HT-29 (cell line): ENCODE measurements at places on chromosomes 13 and 19.

DNA sequence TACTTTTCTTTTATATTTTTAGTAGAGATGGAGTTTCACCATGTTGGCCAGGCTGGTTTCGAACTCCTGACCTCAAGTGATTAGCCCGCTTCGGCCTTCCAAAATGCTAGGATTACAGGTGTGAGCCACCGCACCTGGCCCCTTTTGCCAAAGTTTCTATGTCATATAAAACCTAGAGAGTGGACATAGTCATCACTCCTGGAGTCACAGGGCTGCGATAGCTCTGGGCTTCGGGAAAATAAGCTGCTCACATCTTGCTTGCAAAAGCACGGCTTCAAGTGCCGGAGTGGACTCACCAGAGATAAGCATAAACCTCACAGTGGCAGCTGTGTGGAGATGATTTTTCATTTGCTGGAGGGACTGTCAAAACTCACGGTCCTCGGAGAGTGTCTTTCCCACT, 171.2 kb downstream of the TEX29 start:
- DNase-seq: no peak

GRCh38 chr13:30526612-30527495, 61.1 kb upstream of the HMGB1 start:
- DNase-seq: no peak

DNA sequence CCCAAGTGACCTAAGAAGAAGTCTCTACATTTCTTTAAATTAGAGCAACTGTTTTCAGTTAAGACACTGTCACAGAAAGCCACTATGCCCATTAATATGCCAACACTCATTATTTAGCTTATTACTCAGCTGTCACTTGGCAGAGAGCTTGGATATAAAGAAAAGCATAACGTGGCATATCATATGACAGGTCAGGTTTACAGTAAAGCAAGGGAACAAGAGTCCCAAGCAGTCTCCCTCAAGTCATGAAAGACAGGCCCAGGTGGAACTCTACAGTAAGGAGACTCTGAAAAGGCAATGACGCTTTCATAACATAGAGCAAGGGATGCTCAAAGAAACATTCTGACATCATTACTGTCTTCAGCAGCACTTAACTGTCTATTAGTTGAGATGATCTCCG, 6.3 kb downstream of the LHFPL6 start:
- DNase-seq: no peak

GRCh38 chr13:28820099-28821051, at the start of gene MTUS2:
Gene MTUS2 (plus strand): TSS chr13:28820339.
- DNase-seq: peak; percentile 34

- DNase-seq: peak; percentile 100
These were observed at the start of gene NECTIN2 for GRCh38 chr19:44845612-44846454. Gene NECTIN2 (plus strand): TSS chr19:44846297. CDS start chr19:44846526, 229 bp downstream.

DNA sequence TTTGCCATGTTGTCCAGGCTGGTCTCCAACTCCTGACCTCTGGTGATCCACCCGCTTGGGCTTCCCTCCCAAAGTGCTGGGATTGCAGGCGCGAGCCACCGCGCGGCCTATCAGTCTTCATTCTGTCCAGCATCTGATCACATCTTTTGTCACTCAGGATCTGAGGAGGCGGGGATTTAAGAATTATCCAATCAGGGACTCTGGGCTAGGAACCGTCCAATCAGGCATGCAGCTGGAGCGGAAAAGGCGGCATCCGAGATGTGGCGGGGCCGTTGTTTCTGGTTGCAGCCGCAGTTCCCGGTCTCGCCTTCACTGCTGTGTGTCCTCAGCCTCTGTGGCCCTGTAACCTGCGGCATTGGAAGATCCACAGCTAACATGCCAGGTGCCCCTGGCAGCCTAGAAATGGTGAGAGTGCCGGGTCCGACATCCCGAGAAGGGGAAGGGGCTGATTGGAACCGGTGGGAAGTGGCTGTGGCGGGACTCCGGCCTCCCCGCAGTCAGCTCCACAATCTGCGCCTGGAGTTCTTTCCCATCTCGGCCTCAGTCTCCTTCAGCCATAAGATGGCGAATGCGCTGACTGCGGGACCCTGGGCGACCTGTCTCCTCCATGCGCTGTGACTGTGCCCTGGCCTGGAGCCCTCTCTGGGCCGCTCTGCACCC, at the start of gene ZNF729:
ZNF729 (plus strand) TSS at position 291 of the 660 bp plus-strand sequence; CDS start at position 376, 85 bp downstream.
- no peak for DNase-seq

DNA sequence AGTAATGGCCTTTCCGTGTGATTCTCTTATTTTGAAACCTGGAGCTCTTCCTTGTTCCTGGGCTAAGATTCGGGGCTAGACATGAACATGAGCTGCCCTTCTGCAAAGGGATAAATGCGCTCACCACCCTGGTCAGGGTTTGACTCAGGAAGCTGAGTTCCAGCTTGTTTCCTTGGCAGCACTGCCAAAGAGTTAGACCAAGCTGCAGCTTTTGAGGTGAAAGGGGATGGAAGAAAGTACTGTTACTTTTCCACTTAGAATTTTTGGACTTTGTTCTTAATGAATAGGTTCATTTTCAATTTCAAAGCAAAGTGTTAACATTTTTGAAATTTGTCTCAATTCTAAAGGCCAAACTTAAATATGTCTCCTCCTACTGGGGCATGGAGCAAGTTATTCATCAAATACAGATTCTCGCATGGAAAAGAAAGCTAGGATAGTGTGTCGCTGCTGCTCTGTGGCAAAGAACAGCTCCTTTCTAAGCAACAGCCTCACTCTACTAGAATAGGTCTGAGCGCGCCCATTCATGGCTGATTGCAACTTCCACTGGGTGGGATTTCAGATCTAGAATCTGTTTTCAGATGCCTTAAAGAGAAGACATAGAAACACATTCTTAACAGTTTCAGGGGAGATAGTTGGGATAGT, 2.2 kb downstream of the RGCC start:
- no peak for DNase-seq

DNA sequence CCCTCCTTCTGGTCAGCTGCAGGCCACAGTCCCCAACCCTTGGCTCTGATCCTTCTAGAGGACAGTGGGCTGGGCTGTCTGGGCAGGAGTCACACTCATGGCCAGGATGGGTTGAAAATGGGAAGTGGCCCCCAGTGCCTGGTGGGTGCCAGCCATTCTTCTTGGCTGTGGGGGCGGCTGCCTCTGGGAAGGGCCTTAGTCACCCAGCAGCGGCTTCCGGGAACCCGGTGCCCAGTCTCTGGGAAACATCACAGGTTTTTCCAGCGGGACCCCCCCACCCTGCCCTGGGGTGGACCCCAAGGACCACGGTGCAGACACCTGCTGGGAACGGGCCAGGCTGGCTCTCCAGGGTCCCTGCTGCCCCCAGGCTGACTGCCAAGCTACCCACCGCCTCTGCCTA, 27.3 kb upstream of the SLC7A10 start:
- DNase-seq: no peak

- no peak for DNase-seq
These were observed 674.2 kb upstream of the ARGLU1 start for GRCh38 chr13:107242138-107242537.

DNA sequence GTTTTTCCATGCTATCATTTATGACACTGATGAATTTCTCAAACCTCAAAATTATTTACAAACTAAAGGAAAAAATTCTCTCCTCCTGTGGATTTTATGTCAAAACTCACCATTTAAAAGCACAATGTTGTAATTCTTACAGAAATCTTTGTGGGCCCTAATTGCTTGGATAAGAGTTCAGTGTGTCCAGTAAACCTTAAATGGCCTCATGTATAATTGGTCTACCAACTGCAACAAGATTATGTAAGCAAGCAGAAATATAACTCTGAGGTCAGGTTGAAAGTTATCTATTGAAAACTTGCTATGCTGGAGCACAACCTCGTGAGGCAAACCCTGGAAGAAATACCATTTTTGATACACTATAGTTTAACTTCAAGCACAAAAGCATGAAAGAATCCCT, 22.0 kb downstream of the VWA8 start:
- no peak for DNase-seq

GRCh38 chr13:26529441-26529840, 28.0 kb upstream of the WASF3 start:
- DNase-seq: peak; percentile 81

- DNase-seq: no peak
These were observed 1697.7 kb downstream of the EFNB2 start for GRCh38 chr13:104837756-104838155.

- DNase-seq: no peak
These were observed 1.8 kb upstream of the ADGRE5 start for GRCh38 chr19:14379294-14380065.

DNA sequence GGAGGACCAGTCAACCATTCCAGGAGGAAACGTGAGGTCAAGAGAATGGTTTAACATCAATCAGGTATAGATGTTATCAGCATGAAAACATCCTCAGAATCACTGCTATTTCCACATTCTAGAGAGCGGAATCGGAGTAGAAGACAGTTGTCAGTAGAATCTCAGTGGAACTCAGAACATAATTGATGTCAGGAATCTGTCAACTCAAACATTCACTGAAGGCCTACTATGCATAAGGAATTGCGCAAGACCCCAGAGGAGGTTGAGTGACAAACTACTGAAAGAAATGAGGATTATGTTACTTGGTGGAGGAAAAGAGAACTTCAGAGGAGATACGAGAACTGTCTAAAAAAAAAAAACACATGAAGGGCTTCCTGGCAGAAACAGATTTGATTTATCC, 97.8 kb downstream of the LHFPL6 start:
- no peak for DNase-seq

GRCh38 chr13:32229443-32229842, 85.7 kb downstream of the ZAR1L start:
- DNase-seq: no peak

DNA sequence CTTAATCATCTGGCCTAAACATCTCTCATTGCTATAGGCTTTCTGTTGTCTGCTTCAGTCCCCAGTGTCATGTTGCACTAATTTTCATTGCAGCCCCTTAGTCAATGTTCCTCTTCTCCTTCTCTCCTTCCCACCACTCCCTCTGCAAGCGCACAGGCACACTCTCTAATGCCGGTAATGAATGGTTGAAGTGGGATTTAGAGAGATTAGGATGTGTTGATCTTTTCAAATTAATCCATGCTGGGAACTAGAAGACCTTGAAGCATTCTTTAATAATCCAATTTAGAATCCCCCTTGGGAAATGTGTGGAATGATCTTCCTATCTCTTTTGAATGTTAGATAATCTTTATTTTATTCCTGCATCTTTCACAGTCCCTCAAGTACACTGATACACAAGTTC, 33.2 kb upstream of the NDFIP2 start:
- no peak for DNase-seq

GRCh38 chr13:75788481-75788981, 152.4 kb downstream of the LMO7 start:
- peak; percentile 76 for DNase-seq

GRCh38 chr19:49331616-49332055, 3.6 kb upstream of the CD37 start:
- DNase-seq: peak; percentile 67

- peak; percentile 91 for DNase-seq
These were observed 66.1 kb upstream of the FRY start for GRCh38 chr13:31965361-31966066.

GRCh38 chr19:49570997-49571676, 9.2 kb downstream of the NOSIP start:
- peak; percentile 43 for DNase-seq

DNA sequence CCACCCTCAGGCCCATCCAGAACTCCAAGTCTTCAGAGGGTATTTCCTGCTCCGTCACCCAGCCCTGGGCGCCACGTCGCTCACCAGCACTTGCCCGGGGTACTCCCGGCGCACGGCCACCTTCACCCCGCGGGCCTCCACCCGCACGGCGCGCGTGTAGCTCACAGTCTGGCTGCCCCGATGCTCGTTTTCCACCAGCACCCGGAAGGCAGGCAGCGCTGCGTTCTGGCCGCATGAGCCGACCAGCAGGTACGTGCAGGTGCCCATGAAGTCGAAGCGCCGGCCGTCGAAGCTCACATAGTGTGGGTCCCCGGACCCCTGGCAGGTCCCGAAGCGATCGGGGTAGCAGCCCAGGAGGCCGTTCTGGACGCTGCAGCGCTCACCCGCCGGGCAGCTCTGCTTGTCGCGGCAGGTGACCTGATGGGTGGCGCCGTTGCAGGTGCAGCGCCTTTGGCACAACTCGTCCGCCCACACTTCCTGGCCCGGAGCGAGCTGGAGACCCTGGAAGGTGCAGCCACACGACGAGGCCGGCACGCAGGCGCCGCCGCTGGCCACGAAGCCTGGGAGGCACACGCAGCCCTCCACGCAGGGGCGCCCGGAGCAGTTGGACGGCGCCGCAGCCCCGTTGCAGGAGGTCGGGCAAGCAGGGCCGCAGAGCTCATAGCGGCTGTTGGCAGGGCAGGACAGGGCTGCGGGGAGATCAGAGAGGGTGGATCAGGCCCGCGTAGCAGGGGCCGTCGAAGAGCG, 19.2 kb downstream of the FCGBP start:
- no peak for DNase-seq

DNA sequence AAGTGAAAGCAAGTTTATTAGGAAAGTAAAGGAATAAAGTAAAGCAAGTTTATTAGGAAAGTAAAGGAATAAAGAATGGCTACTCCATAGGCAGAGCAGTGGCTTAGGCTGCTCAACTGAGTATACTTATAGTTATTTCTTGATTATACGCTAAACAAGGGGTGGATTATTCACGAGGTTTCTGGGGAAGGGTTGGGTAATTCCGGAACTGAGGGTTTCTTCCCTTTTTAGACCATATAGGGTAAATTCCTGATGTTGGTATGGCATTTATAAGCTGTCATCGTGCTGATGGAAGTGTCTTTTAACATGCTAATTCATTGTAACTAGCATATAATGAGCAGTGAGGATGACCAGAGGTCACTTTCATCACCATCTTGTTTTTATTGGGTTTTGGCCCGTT, 194.3 kb downstream of the DLEU7 start:
- DNase-seq: no peak

DNA sequence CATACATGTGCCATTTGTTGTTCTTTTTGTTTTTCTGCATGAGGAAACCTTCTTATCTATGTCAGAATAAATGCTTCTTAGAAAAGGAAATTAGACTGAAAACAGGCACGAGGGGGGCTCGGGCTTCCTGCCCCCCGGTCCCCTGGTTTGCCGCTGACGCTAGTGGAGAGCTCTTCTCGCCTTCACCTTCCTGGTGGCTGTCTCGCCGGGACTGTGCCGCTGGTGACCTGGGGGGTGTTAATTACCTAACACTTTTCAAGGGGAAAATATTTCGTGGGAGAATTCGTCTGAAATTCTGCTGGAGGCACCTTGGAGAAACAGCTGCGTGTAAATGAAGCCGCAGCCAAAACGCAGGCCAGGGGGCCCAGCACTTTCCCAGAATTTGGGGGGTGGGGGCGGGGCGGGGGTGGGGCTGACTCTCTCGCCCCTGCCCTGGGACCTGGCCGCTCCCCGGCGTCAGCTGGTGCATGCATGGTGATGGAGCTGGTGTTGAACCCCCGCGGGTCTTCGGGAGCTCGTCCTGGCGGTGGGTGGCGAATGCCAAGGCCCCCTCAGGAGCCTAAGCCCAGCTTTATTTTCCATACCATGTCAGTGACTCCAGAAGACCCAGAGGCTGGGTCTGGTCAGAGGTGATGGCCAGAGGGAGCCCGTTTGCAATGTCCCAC, 58.3 kb upstream of the MCF2L start:
- no peak for DNase-seq
